ENCODE measurements at places on chromosomes 7 and 10. TPM values are rescaled to one million over a fixed set of nuclear protein-coding genes. Genes with fewer than 3 reads are reported as not detected.
A peak's percentile ranks its signal among the peaks of the same experiment; 100 is the strongest.

- DNase-seq = no peak
These were observed 30.3 kb downstream of the OAT start for GRCh38 chr10:124388476-124388822.

DNA sequence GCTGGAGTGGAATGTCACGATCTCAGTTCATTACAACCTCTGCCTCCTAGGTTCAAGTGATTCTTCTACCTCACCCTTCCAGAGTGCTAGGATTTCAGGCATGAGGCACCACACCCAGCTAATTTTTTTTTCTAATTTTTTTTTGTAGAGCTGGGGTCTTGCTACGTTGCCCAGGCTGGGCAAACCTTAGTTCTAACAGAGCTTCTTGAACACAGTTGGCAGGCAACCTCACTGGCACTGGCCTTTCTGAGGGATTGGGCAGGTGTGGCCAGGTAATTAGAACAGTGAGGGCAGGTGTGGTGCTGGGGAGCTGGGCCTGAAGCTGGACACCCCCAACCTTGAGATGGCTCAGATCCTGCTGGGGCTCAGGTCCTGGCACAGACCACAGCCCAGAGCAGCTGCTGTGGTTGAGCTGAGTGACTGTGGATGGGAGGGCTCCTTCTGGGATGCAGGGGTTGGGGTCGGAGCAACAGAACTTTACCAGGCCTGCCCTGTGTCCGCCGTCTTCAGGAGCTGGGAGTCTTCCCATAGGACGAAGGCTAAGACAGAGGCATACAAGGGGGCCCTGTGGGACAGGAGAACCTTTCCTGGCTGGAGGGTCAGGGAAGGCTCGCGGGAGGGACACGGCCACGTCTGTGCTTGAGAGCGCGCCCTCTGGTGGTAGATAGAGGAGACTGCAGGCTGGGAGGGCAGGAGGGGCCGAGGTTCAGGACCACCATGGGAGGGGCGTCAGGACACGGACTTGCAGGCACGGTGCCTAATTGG is 48.2 kb downstream of the COL26A1 start:
- peak; percentile 64 for DNase-seq

DNA sequence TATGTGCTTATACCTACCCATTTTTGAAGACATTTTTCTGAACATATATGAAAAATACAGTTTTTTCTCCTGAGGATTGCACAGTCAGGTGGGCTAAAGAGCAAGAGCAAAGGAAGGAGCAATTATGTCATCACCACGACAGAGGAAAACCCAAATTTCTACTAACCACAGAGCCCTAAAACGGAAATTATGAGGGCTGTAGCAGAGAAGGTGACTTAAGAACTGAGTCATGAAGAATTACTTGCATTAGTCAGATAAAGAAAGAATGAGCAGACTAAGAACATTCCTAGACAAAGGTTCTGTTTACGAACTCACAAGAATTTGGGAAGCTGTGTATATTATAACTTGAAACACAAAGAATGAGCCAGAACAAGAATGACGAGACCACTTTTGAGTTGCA is 974.4 kb downstream of the NXPH1 start:
- no peak for DNase-seq

DNA sequence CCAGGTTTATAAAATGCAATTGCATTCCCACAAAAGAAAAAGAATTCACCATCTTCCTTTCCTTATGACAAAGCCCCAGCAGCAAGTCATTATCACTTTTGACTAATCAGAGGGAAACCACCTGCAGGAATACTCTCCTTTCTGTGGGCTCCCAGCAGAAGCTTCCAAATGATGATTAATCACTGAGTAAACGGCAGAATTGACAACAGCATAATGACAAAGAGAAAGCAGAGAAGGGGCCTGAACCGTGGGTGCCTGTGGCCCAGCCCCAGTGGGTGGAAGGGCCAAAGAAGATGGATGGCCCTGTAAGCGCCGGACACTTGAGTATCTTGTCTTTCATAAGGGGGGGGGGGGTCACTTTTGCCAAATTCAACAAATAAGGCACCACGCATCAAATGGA is 152.4 kb upstream of the NRBF2 start:
- DNase-seq = no peak

DNA sequence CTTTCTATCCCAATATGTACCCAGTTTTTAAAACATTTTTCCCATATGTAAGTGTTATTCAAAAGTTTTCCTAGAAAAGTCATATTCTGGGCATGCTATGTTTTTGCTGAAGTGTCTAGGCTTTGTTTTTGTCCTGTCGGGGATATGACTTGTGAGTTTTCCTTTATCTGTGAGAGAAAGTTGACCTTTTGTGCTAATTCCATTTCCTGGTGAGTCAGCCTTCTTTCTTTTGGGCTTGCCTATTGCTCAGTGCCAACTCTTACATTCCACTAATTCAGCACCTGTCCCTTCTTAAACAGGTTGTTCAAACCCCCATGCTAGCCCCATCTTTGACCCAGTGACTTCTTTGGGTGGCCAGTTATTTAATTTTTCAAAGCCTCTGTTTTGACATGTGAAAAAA is 146.2 kb downstream of the AHR start:
- DNase-seq = no peak

GRCh38 chr10:90658791-90659190 is 199.0 kb downstream of the HTR7 start:
- no peak for DNase-seq

GRCh38 chr10:7378602-7379403 is 32.0 kb downstream of the SFMBT2 start:
- DNase-seq = no peak

DNA sequence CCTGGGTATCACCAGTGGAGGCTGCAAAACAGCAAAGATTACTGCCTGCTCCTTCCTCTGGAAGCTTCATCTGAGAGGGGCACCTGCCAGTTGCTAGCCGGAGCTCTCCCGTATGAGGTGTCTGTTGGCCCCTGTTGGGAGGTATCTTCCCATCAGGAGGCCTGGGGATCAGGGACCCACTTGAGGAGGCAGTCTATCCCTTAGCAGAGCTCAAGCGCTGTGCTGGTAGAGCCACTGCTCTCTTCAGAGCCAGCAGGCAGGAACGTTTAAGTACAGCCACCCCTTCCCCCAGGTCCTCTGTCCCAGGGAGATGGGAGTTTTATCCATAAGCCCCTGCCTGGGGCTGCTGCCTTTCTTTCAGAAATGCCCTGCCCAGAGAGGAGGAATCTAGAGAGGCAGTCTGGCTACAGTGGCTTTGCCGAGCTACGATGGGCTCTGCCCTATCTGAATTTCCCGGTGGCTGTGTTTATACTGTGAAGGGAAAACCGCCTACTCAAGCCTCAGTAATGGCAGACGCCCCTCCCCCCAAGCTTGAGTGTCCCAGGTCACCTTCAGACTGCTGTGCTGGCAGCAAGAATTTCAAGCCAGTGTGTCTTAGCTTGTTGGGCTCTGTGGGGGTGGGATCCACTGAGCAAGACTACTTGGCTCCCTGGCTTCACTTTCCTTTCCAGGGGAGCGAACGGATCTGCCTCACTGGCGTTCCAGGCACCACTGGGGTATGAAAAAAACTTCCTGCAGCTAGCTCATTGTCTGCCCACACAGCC is 19.6 kb downstream of the SEMA3E start:
- no peak for DNase-seq

Gene NODAL
- not detected for total RNA-seq

Gene EPDR1
- total RNA-seq = 40.1 TPM
